ENCODE measurements at places on chromosomes 1 and 21. TPM values are rescaled to one million over a fixed set of nuclear protein-coding genes. Genes with fewer than 3 reads are reported as not detected.

The CLEC20A gene
- not detected for total RNA-seq

GRCh38 chr1:14699620-14700019 is 101.1 kb downstream of the KAZN start:
- DNase-seq, result no peak
- H3K27me3 ChIP-seq, result no peaks in the 10 kb centered on the region
- H3K36me3 ChIP-seq, result no peaks in the 10 kb centered on the region
- H3K4me1 ChIP-seq, result no peaks in the 10 kb centered on the region

The POU3F1 gene
- 0.16 TPM for total RNA-seq

- H3K4me1 ChIP-seq, result peaks cover 45% of the 10 kb centered on the region
- H3K27ac ChIP-seq, result peak overlapping the region; percentile 92
- H3K4me3 ChIP-seq, result peak overlapping the region; percentile 10
- peaks cover 23% of the 10 kb centered on the region for H3K36me3 ChIP-seq
- H3K27me3 ChIP-seq, result no peaks in the 10 kb centered on the region
- no peak for DNase-seq
These were observed 31.9 kb downstream of the OTUD7B start for GRCh38 chr1:149978547-149979023.

- H3K36me3 ChIP-seq, result no peaks in the 10 kb centered on the region
- H3K27ac ChIP-seq, result peak overlapping the region; percentile 99
- no peak overlapping the region for H3K4me3 ChIP-seq
- H3K4me1 ChIP-seq, result peaks cover 82% of the 10 kb centered on the region
- no peaks in the 10 kb centered on the region for H3K27me3 ChIP-seq
These were observed 27.6 kb downstream of the ABCA4 start for GRCh38 chr1:94093396-94093795.

The LRRC7 gene
- 0.09 TPM for total RNA-seq

DNA sequence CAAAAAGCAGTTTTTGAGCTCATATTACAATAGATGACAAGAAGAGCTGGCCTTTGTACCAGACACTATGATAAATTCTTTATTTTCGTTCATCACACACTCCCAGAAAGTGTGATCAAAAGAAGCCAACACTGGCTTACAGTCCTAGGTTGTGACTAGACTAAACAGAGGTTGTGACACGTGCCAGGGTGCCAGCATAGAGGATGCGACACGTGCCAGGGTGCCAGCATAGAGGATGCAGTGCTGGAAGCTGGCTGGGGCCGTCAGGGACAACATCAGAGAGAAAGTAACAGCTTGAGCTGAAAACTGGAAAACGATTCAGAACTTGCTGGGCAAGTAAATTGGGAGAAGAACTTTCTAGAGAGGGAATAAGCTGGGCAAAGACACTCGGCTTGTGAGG is 2.2 kb downstream of the MTARC1 start:
- no peak for DNase-seq
- H3K4me3 ChIP-seq, result no peak overlapping the region
- no peak overlapping the region for H3K27ac ChIP-seq
- no peaks in the 10 kb centered on the region for H3K27me3 ChIP-seq
- peaks cover 16% of the 10 kb centered on the region for H3K4me1 ChIP-seq

GRCh38 chr1:19859876-19860275 is 22.3 kb upstream of the OTUD3 start:
- H3K4me3 ChIP-seq, result no peak overlapping the region
- H3K4me1 ChIP-seq, result no peaks in the 10 kb centered on the region
- peaks cover 9% of the 10 kb centered on the region for H3K27me3 ChIP-seq
- peaks cover 2% of the 10 kb centered on the region for H3K36me3 ChIP-seq

The KCNJ9 gene
- 0.07 TPM for total RNA-seq

DNA sequence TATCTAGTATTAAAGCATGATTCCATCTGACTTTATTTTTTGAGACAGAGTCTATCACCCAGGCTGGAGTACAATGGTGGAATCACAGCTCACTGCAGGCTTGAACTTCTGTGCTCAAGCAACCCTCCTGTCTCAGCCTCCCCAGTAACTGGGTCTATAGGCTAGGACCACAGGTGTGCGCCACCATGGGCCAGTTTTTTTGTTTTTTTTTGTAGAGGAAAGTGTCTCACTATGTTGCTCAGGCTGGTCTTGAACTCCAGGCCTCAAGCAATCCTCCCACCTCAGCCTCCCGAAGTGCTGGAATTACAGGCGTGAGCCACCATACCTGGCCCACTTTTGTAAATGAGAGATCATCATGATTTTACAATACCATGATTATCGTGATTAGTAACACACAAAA is 9.2 kb downstream of the PPP1R15B start:
- no peak overlapping the region for H3K27ac ChIP-seq
- DNase-seq, result no peak
- H3K36me3 ChIP-seq, result peaks cover 13% of the 10 kb centered on the region
- no peak overlapping the region for H3K4me3 ChIP-seq

- no peak overlapping the region for H3K27ac ChIP-seq
- H3K36me3 ChIP-seq, result peaks cover 17% of the 10 kb centered on the region
- H3K27me3 ChIP-seq, result no peaks in the 10 kb centered on the region
- no peak for DNase-seq
- H3K4me1 ChIP-seq, result peaks cover 8% of the 10 kb centered on the region
These were observed 33.9 kb upstream of the ASPM start for GRCh38 chr1:197180252-197180878.

GRCh38 chr1:17662786-17663185 is 92.3 kb upstream of the ACTL8 start:
- peaks cover 16% of the 10 kb centered on the region for H3K36me3 ChIP-seq
- no peak overlapping the region for H3K27ac ChIP-seq
- DNase-seq, result no peak
- H3K4me3 ChIP-seq, result no peak overlapping the region
- H3K4me1 ChIP-seq, result no peaks in the 10 kb centered on the region

The CFH gene
- 8.7 TPM for total RNA-seq

DNA sequence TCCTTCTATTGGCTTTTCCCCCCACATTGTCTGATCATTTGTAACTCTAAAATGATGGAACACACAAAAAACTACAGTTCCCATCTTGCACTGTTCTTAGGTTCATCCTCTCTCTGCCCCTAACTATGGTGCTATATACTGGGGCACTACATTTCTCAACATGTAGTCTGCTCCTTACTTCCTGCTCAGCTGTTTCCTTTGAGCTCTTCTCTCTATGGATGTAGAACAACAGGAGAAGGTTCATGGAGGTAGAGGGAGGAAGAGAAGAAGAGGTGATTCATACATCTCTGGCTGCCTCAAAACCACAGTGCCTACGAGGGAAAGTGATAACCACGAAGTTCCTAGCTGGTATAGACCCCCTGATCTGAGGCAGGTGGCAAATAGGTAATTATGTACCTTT is 7.0 kb upstream of the C1orf146 start:
- no peak overlapping the region for H3K27ac ChIP-seq
- no peaks in the 10 kb centered on the region for H3K36me3 ChIP-seq
- DNase-seq, result no peak

GRCh38 chr1:43769350-43769908 is 62.1 kb downstream of the ST3GAL3 start:
- H3K36me3 ChIP-seq, result peaks cover 3% of the 10 kb centered on the region
- DNase-seq, result no peak
- peak overlapping the region; percentile 71 for H3K27ac ChIP-seq
- H3K4me3 ChIP-seq, result no peak overlapping the region
- no peaks in the 10 kb centered on the region for H3K27me3 ChIP-seq

DNA sequence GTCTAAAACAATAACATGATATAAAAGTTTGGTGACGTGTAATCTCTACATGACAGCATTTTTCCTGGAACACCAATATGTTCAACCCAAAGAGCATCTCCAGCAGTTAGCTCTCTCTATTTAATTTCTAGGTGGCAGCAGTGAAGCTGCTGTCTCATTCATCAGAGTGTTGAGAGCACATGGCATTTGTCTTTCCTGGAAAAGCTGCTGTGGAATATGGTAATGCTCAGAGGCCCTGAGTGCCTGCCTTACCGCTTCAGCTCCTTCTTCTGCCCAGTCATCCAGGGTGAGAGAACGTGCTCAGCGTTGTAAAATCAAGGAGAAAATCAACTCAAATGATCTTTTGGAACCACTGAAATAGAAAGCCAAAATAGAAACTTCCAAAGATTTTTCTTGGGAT is 640.7 kb downstream of the ADGRL2 start:
- H3K27me3 ChIP-seq, result no peaks in the 10 kb centered on the region
- DNase-seq, result no peak
- H3K36me3 ChIP-seq, result no peaks in the 10 kb centered on the region
- H3K27ac ChIP-seq, result no peak overlapping the region
- peaks cover 6% of the 10 kb centered on the region for H3K4me1 ChIP-seq

The KRTAP7-1 gene
- total RNA-seq, result not detected

- H3K4me3 ChIP-seq, result no peak overlapping the region
- H3K4me1 ChIP-seq, result peaks cover 9% of the 10 kb centered on the region
- peaks cover 2% of the 10 kb centered on the region for H3K27me3 ChIP-seq
- H3K27ac ChIP-seq, result no peak overlapping the region
These were observed 10.4 kb upstream of the NCF2 start for GRCh38 chr1:183600634-183601033.

The SAMD11 gene
- total RNA-seq, result 313 TPM

GRCh38 chr21:42286416-42286815 is 28.8 kb downstream of the TFF3 start:
- no peaks in the 10 kb centered on the region for H3K36me3 ChIP-seq
- no peaks in the 10 kb centered on the region for H3K4me1 ChIP-seq
- H3K27ac ChIP-seq, result no peak overlapping the region
- H3K27me3 ChIP-seq, result peaks cover 30% of the 10 kb centered on the region
- H3K4me3 ChIP-seq, result no peak overlapping the region

GRCh38 chr1:174871886-174872285 is 127.9 kb upstream of the CACYBP start:
- H3K27me3 ChIP-seq, result no peaks in the 10 kb centered on the region
- H3K4me1 ChIP-seq, result peaks cover 38% of the 10 kb centered on the region
- no peaks in the 10 kb centered on the region for H3K36me3 ChIP-seq
- no peak for DNase-seq
- H3K27ac ChIP-seq, result peak overlapping the region; percentile 95

The TOR1AIP2 gene
- total RNA-seq, result 82.5 TPM

- no peaks in the 10 kb centered on the region for H3K4me1 ChIP-seq
- no peak for DNase-seq
- no peaks in the 10 kb centered on the region for H3K36me3 ChIP-seq
These were observed 97.4 kb upstream of the ST6GALNAC5 start for GRCh38 chr1:76769911-76770310.

DNA sequence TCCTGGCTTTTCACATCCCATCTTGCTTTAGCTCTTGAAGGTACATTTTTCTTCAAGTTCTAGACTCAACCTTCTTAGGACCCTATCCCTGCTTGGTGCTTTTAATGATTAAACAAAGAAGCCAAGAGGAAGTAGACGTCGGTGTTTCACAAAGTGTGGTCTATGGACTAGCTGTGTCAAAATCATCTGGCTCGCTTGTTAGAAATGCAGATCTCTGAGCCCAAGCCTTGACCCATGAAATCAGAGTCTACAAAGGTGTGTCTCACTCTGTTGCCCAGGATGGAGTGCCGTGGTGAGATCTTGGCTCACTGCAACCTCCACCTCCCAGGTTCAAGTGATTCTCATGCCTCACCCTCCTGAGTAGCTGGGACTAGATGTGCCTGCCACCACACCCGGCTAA is 295.5 kb upstream of the KAZN start:
- peaks cover 17% of the 10 kb centered on the region for H3K4me1 ChIP-seq
- no peaks in the 10 kb centered on the region for H3K36me3 ChIP-seq
- H3K27me3 ChIP-seq, result peaks cover 3% of the 10 kb centered on the region

The NPR1 gene
- total RNA-seq, result 5.9 TPM

The SLC9C2 gene
- 0.93 TPM for total RNA-seq

DNA sequence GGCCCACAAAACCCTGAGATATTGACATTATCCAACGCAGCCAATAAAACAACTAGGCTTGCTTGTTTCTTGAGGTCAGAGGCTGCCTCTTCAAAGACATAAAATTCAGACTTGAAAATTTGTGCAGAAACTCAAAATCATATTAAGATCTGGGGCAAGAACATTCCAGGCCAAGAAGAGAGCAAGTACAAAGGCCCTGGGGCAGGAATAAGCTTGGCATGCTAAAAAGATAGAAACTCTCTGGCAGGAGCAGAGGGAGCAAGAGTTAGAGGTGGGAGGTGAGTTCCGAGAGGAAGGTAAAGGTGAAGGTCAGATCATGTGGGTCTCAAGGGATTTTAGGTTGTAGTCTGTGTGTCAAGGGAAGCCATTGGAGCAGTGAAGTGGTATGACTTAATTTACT is 8.8 kb upstream of the IGSF3 start:
- no peak overlapping the region for H3K27ac ChIP-seq
- H3K36me3 ChIP-seq, result no peaks in the 10 kb centered on the region
- DNase-seq, result no peak
- peaks cover 27% of the 10 kb centered on the region for H3K4me1 ChIP-seq
- H3K27me3 ChIP-seq, result no peaks in the 10 kb centered on the region

GRCh38 chr1:98053471-98054366 is 132.9 kb upstream of the DPYD start:
- H3K4me3 ChIP-seq, result peak overlapping the region; percentile 86
- H3K4me1 ChIP-seq, result peaks cover 20% of the 10 kb centered on the region
- H3K27ac ChIP-seq, result no peak overlapping the region
- H3K27me3 ChIP-seq, result peaks cover 60% of the 10 kb centered on the region
- no peaks in the 10 kb centered on the region for H3K36me3 ChIP-seq
- DNase-seq, result peak; percentile 35

The FAM163A gene
- 10.1 TPM for total RNA-seq

GRCh38 chr1:17248781-17249180 is at the start of gene PADI3:
Gene PADI3 (plus strand): TSS chr1:17249098. CDS start chr1:17249138, 40 bp downstream.
- no peaks in the 10 kb centered on the region for H3K27me3 ChIP-seq
- no peaks in the 10 kb centered on the region for H3K36me3 ChIP-seq
- H3K4me3 ChIP-seq, result no peak within 1 kb of the TSS
- H3K27ac ChIP-seq, result no peak within 1 kb of the TSS
- DNase-seq, result no peak
- H3K4me1 ChIP-seq, result peaks cover 19% of the 10 kb centered on the region

DNA sequence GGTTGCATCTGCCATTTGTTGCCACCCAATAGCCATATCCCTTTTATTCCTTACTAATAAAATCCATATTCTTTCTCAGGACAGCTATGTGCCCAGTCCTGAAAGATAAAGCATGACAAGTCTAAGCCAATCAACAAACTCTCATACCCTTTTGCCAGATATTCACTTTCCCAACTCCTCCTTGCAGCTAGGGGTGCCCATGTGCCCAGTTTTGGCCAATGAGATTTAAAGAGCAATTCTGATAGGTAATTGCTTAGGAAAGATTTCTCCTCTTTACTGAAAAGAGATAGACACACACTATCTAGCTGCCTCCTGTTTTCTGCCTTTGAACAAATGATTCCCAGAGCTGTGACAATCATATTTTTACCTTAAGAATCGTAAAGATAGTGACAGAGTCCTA is 55.1 kb upstream of the LRRC8D start:
- DNase-seq, result no peak
- no peaks in the 10 kb centered on the region for H3K36me3 ChIP-seq
- no peak overlapping the region for H3K27ac ChIP-seq
- no peak overlapping the region for H3K4me3 ChIP-seq
- H3K4me1 ChIP-seq, result peaks cover 17% of the 10 kb centered on the region

GRCh38 chr1:229572286-229572685 is 13.8 kb upstream of the ABCB10 start:
- no peak for DNase-seq
- H3K27me3 ChIP-seq, result peaks cover 4% of the 10 kb centered on the region
- no peaks in the 10 kb centered on the region for H3K4me1 ChIP-seq

- peaks cover 62% of the 10 kb centered on the region for H3K27me3 ChIP-seq
- no peak overlapping the region for H3K4me3 ChIP-seq
- H3K36me3 ChIP-seq, result no peaks in the 10 kb centered on the region
- H3K27ac ChIP-seq, result no peak overlapping the region
- H3K4me1 ChIP-seq, result peaks cover 4% of the 10 kb centered on the region
- no peak for DNase-seq
These were observed 1.8 kb upstream of the NPPB start for GRCh38 chr1:11860587-11860986.
